SJCRH30 (cell line): ENCODE measurements at places on chromosomes 1 and 21. TPM values are rescaled to one million over a fixed set of nuclear protein-coding genes. Genes with fewer than 3 reads are reported as not detected.
A peak's percentile ranks its signal among the peaks of the same experiment; 100 is the strongest.

GRCh38 chr21:27466140-27466539 is 499.3 kb upstream of the ADAMTS5 start:
- DNase-seq = no peak

Gene COL11A1
- total RNA-seq = 0.35 TPM in 1 of 2 replicates, not detected in the other

DNA sequence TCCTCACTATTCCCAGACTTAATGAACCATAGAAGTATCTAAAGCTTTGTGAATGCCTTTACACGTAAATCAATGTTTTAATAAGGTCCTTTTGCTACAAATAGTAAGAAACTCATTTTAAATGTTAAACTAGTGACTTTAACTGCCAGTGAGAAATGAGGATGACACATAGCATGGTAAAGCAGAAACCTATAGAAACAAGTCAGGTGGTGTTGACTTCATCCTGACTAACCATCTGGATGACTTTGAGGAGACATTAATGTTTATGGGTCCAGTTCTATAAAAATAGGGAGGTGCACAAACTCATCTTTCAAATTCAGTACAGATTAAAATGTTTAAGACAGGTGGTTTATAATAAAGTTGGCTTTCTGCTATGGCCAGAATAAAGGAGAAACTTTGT is 85.4 kb downstream of the COLGALT2 start:
- no peak for DNase-seq

Gene CTH
- total RNA-seq = 2.8 and 3.5 TPM in 2 replicates

DNA sequence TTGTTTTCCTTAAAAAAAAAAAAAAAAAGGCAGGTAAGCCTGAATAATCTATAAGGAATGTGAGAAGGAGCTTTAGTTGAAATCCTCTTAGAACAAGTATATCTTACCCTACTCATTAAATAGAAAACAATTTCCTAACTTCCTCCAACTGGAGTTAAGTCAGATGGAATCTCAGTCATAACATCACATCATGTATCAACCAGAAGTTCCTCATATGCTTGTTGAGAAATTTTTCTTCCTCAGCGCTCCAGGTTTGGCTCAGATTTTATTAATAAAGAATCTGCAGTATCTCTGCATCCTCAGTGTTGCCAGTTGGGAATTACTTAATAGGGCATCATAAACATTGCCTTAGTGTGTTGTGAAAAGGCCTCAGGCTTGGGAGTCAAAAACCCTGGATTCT is 37.6 kb downstream of the DUSP10 start:
- DNase-seq = no peak

Gene DISP3
- total RNA-seq = 1.9 and 2.1 TPM in 2 replicates

Gene GSTM1
- total RNA-seq = not detected in 2 replicates

GRCh38 chr21:39660191-39660980 is 47.6 kb downstream of the B3GALT5 start:
- peak; percentile 99 for DNase-seq

DNA sequence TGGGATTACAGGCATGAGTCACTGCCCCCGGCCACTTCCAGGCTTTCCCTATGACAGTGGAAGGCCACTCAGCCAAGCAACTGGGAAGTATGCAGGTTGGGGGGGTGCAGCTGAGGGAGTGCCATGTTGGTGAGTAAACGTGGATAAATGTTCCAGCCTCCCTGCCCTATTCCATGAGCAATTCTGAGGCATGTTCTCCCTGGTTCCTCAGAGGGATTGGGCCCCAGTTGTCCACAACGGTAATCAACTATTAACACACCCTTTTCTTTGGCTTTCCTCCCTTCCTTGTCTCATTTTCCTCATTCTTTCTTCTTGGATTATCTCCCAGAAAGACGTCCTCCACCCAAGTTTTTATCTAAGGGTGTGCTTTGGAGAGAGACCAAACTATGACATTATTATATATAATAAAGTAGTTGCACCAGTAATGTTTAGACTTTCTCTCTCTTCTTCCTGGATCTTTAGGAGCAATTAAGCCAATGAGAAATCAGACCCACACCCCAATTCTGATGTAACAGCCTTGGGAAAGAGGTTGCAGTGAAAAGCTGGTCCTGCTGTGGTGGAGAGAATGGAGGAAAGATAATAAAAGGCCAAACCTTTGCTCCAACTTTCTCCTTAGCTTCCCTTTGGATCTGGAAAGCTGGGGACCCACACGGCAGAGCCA is 6.8 kb upstream of the SLAMF9 start:
- no peak for DNase-seq

DNA sequence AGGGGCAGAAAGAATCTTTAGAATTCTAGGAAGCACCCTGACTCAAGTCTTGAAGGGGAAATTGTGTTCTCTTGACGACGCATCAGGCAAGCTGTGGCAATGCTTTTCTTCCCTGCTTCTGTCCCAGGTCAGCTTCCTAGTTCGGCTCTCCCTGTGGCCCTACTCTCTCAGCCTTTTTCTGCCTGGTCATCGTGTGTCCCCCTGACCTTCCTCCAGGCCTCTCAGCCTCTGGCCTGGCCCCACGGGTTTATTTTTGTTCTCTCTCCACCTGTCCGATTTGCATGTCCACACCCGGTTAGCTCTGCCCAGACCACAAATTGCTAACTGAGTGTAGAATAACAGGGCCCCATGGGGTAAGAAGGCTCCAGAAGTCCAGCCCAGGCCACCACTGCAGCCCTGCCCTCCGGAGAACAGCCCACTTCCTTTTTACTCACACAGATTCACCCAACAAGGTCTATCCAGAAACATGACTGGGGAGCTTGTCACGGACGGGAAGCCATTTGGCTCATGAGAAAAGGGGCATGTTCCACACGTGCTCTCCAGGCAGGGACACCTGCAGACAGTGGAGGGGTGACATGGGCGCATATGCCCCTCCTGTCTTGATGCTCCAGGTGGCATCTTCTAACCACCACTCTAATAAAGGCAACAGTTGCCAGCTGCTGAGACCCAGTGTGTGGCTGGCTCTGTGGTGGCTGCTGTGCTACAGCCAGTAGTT is 9.8 kb downstream of the KCNN3 start:
- peak; percentile 58 for DNase-seq

GRCh38 chr1:18588093-18588492 is 42.6 kb upstream of the PAX7 start:
- no peak for DNase-seq

- DNase-seq = no peak
Measured at GRCh38 chr1:207259391-207259790, 62.1 kb upstream of the CD55 start.

GRCh38 chr1:36606641-36607262 is 124.0 kb upstream of the CSF3R start:
- no peak for DNase-seq

DNA sequence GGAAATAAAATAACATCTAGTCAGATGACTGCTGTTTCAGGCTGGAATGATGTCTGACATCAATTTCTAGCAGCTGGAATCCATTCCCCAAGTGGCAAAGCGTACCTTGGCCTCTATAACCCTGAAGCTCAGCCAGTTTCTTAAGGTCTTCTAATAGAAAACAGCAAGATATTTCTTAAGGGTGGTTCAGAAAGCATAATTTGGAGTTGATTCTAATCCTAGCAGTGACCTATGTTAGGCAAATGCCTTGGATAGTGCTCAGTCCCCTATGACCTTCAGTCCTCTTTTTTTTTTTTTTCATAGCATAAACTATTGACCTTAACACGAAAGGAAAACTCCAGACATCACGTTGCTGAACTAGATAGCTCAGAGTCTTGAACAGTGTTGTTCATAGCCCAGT is 56.5 kb downstream of the LAMC2 start:
- DNase-seq = no peak

Gene SNX7
- 25.2 and 26.9 TPM in 2 replicates for total RNA-seq

Gene OR2T2
- total RNA-seq = not detected in 2 replicates
